ENCODE measurements at places on chromosomes 16 and 17. TPM values are rescaled to one million over a fixed set of nuclear protein-coding genes. Genes with fewer than 3 reads are reported as not detected.

DNA sequence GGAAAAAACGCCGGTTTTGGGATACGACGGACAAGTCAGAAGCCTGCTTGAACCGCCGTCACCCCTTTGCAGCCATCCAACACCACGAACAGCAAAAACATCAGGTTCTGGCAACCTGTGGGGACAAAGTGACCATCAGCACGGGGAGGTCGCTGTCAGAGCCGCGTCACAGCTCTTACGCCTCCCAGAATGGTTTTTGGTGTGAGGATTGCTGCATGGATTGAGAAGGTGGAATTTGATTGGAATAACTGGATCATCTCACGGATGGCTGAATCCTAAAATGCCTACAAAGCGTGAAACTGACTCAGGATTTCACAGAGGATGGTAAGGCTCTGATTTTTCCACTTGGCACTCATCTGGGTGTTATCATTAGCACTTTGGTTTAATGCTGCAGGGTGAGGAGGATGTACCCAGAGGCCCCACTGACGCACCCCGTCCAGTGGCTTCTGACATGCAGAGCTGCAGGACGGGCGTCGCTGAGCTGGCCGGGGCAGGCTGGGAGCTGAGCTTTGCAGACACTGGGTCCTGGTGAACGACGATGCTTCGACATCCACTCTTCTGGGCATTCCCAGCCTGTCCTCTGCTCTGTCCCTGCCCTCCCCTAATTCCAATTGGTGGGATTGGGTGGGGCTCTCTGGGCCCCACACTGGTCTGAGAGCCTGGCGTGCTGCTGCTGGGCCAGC, 73.4 kb upstream of the CREBBP start:
- DNase-seq, result no peak

DNA sequence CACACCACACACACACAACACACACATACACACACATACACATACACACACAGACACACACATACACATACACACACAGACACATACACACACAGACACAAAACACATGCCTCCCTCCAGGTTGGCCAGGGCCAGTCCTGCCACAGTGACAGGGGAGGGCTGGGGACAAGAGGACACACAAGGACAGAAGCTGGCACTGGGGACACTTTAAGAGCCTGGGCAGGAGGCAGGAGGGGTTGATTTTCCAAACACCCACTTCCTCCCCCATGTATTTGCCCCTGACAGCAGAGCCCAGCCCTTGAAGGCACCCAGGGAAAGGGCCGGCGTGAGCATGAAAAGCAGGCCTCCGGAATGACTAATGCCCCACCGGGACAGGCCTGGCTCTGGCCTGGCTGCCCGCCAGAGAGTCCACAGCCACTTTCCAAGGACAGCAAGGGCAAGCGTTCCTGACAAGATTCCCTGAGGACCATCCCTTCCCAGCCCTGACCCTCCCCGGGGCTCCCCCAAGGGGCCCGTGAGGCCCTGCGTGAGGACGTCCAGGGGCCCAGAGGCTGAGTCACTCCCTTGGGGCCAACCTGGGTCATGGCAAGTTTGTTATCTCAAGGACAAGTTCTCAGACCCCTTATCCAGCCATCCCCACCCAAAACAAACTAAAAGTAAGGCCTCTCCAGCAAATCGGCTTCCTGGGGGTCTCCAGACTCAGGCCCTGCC, 235.6 kb downstream of the ZNF423 start:
- DNase-seq, result peak; percentile 35

DNA sequence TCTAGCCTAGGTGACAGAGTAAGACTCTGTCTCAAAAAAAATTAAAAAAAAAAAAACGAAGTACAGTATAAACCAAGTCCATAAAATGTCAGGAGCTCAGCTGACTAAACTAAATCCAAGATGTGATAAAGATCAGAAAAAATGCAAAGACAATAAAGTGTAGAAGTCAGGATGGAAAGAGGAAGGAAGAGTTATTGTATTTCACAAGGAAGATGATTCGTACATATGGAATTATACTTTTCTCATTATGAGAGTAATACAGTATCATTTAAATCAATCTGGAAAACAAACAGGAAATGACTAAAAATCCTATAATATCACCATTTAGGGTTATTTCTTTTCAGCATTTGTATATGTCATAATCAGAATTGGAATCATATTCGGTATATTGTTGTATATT, 11.4 kb upstream of the APOH start:
- DNase-seq, result no peak

DNAH9 gene
- polyA plus RNA-seq, result 9.3 TPM

TBC1D3 gene
- not detected for polyA plus RNA-seq

Measured in right lung (tissue), 10 donors.